ENCODE measurements at places on chromosomes 12 and 14. TPM values are rescaled to one million over a fixed set of nuclear protein-coding genes. Genes with fewer than 3 reads are reported as not detected.

CLEC4D gene
- total RNA-seq: 1.7 TPM

TAS2R7 gene
- not detected for total RNA-seq

RIMBP2 gene
- total RNA-seq: not detected

GZMH gene
- 236 TPM for total RNA-seq

RBM23 gene
- total RNA-seq: 86.4 TPM

All from natural killer cell (primary cell).